ENCODE measurements at places on chromosomes 12 and 14. TPM values are rescaled to one million over a fixed set of nuclear protein-coding genes. Genes with fewer than 3 reads are reported as not detected.

GRCh38 chr12:46604684-46605083, 221.1 kb downstream of the SLC38A4 start:
- no peak for DNase-seq

The EML5 gene
- 3.1 TPM for total RNA-seq

DNA sequence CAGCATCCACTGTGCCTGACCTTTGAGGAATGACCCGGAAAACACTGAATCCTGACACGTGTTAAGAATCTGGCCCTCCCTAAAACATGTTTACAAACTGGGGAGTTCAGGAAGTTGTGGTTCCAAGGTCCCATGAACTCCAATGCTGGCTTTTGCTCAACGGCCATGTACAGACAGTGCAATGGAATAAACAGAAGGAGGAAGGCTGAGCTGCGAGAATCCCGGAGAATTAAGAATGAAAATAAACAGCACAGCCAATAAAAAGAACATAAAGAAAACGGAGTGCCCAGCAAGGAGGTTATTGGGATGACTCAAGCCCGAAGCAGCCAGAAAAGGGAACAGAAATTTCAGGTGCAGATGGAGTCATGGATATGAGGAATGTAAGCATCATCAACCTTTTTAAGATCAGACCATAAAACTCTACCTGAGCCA, 32.3 kb downstream of the BCL11B start:
- DNase-seq: no peak

DNA sequence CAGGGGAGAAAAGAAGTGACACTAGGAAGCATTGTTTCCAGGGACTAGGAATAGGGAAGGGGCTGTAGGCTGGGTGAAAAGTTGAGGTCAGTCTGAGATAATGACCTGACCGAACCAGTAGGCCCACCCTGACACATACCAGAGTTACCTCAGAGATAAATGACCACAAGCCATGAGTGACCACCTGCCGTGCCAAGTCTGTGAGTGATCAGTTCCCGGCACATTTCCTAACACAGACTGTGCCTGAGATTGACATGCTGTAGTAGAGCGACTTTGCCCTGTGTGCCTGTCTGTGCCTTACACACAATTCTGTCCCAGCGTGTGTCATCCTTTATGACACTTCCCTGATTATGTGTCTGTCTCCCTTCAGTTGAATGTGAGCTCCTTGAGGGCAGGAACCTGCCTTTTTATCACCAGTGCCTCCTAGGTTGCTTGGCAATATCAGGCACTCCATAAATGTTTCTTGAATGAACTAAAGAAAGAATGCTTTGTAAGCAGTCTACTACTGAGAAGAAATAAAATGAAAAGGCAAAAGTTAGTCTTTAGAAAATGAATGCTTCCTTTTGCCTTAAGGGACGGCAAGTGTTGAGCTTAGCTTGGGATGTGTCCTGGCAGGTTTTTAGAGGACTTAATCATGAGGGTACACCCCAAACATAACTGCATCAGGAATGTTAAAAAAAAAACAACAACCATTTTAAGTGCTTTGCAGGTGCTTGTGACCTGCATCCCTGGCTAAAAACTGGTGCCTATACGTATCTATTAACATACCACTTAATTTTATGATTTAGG, 9.6 kb upstream of the SSPN start:
- DNase-seq: no peak

The NR2C1 gene
- total RNA-seq: 18.7 TPM

The IL31 gene
- total RNA-seq: not detected

- peak; percentile 1 for DNase-seq
Observed at GRCh38 chr14:21672116-21672515, 1.5 kb downstream of the OR4E1 start.

DNA sequence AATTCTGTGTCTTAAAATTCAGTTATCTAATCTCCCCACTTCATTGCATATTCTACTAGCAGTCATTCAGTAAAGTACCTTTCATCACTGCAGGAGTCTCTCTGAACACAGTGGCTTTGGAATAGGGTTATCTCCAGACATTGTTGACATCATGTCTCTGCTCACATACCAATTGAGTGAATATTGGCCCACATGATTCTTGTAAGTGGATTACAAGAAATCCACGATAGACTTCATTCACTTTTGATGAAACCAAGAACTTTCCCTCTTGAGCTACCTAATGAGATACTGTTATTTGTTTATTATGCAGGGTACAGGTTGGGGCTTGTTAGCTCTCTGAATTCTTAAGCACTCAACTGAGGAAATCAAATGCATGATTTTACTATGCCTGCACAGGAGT, 284.9 kb downstream of the RAD51B start:
- no peak for DNase-seq

The PROX2 gene
- not detected for total RNA-seq

DNA sequence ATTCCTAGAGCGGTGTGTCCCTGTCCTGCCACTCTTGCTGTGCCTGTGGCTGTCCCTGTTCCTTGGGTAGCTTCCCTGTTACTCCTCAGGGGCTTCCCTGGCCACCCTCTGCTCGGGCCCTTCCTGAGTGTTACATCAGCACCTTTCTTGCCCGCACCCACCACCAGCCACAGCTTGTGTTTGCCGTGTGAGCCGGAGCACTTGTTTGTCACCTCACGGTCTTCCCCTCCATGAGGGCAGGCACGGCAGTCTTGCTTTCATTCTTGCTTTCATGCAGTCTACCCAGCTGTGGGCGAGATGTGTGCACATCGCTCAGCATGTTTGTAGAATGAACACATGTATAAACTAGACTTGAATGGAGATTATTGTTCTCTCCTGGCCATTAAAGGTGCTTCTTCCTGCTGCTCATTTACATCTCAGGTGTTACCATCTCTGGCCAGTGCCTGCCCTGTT, 42.0 kb downstream of the TRAF3 start:
- DNase-seq: no peak

GRCh38 chr14:21846227-21846885, 172.7 kb upstream of the OR4E1 start:
- DNase-seq: peak; percentile 17

GRCh38 chr12:128867466-128867865, 14.2 kb downstream of the GLT1D1 start:
- DNase-seq: no peak

The KLHDC2 gene
- 58.5 TPM for total RNA-seq

DNA sequence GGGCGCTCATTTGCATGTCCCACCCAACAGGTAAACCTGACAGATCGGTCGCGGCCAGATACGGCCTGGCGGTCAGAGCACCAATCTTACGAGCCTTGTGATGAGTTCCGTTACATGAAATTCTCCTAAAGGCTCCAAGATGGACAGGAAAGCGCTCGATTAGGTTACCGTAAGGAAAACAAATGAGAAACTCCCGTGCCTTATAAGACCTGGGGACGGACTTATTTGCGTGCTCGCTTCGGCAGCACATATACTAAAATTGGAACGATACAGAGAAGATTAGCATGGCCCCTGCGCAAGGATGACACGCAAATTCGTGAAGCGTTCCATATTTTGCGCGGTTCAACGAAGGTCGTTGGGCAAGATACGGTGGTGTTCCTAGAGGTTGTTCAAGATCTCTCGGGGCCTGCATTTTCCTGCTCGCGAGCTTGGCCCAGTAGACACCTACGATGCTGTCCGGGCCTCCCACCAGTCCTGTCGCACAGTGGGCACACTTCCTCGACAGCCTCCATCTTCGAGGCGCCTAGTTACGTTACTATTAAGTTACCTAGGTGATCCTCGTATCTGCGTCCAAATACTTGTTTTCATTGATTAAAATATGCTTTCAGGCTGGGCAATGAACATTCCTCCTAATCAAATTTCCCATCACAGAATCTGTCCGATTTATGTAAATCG, at the start of gene RNU6-7:
TSS of gene RNU6-7 (plus strand) at position 230 of the 675 bp plus-strand sequence.
- DNase-seq: peak; percentile 6

DNA sequence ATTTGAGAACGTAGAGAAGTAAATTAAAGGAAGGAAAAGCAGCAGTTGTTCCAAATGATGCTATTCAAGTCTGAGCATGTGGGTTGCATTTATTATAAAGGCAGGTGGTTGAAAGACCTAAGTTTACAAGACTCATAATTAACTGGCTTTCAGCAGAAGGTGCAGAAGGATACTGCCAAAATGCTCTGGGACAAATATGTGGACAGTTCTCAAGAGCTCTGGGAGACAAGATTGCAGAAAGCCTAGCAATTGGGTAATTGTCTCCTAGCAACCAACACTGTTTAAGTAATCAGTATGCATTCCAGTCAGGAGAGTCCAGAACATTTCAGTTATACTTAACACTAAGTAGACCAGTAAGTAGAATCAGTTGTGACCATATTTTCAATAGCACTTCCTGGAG, 131.5 kb downstream of the GPR135 start:
- DNase-seq: peak; percentile 71

Data from RPMI7951 (cell line).